ENCODE measurements at places on chromosomes 4 and X.
A peak's percentile ranks its signal among the peaks of the same experiment; 100 is the strongest.

DNA sequence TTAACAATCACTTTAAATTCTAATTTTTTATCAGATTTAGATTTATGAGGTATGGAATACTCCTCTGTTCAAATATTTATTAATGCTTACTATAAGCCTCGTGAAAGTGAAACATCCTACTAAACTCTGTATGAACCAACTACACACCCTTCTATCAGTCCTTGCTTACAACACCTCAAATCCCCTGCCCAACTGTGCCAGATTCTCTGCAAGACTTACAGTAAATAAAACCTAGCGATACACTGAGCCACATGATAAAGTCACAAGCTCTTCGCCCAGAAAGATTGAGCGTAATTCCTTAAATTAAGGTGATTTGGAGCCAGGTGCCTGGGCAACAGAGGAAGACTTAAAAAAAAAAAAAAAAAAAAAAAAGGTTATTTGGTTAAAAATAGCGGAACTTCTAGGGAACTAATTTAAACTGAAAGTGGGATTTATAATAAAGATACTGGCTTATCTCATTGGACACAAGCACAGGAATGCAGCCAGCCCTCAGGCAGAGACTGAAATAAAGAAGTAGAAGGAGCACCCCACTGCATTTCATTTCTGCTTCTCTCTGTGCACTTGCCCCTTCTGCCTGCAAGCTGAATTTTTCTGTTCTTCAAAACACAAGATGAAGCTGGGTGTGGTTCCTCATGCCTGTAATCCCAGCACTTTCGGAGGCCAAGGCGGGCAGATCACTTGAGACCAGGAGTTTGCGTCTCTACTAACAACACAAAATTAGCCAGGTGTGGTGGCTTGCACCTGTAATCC lies 17.5 kb upstream of the C4orf36 start:
- DNase-seq: peak; percentile 64

- DNase-seq: no peak
Measured at GRCh38 chr4:20995610-20996009, 295.4 kb downstream of the PACRGL start.

DNA sequence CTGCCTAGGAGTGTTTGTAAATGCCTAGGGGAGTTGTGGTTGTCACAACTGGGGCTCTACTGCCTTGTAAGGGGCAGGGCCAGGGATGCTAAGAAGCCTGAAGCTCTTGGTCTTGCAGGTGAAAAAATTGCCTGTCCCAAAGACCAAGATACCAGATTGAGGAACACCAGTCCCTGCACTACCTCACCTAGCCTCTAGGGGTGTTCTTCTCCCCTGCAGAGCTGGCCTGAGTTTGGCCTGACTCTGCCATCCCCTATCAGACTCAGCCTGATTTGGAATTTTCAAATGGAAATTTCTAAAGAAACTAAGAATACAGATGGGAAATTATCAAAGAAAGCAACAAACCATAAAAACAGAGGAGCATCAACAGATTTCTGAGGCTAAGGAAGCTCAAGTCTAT lies 90.4 kb downstream of the ZC4H2 start:
- no peak for DNase-seq

DNA sequence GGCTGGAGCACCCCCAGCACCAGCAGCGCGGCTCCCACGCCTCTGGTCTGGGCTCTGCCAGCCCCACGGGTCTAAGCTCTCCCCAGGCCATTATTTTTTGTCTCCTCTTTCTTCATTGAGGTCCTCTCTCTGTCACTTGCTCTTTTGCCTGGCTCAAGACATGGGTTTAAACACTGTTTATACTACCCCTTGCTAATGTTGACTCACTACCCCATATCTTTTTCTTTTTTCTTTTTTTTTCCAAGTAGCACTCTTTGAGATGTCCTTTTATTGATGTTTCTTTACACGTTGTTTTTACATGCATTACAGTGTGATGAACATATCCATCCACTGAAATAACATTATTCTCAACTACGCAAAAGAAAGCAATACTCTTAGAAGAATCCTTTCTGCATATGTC lies 1.7 kb upstream of the ERVMER34-1 start:
- no peak for DNase-seq

DNA sequence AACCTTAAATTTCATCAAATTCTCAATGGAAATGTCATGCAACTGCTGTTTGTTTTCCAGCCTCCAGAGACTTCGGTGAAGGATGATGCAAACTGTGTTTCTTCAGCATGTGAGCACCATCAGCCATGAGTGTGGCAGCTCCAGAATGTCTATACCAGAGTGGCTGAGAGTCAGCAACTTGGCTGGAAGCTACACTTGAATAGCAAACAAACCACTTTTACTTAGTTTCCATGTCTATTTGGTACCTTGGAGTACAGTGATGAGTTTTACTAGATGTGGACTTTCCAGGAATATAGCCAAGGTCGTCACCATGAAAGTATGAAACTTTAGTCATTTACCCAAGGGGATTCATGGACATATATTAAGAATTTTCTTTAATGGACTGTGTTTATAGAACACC lies 4.3 kb upstream of the IL21 start:
- DNase-seq: no peak

DNA sequence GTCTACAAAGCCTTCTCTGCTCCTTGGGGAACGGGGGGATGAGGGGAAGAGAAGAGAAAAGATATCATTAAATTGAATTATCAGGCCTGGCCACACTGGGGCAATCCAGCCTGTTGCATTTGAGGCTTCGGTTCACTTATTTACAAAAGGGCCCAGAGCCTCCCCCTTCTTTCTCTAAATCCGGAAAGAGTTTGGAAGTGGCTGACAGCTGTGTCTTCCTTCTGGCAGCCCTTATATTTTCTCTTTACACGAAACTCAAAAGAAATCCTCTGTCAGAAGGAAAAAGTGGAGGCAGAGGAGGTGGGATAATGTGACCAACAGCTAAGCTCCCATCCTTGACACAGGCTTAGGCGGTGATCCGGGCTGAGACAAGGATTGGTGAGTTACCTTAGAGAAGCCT lies 158.3 kb upstream of the TAPT1 start:
- DNase-seq: no peak

DNA sequence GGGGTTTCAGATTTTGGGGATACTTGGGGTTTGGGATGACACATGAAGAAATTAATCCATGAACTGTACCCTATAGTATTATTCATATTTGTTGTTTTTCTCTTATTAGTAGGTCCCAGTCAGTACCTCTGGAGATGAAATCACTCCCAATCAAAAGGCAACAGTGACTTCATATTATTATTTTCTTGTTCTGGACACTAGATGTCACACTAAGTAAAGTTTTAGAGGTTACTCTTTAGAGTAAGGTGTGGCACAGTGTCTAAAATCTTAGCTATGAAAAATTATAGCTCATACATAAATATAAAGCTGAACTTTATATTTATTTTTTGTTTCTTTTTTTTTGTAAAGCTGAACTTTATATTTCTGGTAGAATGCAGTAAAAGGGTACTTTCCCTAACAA lies 35.1 kb downstream of the FAM114A1 start:
- no peak for DNase-seq

GRCh38 chr4:40262077-40262528 lies 65.3 kb downstream of the RHOH start:
- no peak for DNase-seq

DNA sequence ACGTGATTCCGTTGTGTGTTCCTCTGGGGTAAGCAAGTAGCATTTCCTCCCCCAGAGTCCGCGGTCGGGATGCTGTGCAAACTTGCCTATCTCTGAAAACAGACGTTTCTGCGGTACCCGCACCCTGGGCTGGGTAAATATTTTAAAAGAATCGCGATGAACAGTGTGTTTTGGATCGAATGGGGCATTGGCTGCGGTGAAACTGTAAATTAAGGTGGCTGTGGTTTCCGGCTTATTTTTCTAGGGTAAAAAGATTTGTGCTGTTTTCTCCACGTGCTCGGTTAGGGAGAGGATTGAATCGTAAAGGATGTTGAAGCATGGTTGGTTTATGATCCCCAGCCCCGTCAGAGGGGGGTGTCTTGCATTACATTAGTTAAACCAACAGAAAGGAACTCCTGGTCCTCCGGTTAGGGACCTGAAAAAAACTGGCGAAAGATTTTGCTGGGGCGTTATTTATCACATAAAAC lies 1.2 kb downstream of the HHIP start:
- peak; percentile 12 for DNase-seq

DNA sequence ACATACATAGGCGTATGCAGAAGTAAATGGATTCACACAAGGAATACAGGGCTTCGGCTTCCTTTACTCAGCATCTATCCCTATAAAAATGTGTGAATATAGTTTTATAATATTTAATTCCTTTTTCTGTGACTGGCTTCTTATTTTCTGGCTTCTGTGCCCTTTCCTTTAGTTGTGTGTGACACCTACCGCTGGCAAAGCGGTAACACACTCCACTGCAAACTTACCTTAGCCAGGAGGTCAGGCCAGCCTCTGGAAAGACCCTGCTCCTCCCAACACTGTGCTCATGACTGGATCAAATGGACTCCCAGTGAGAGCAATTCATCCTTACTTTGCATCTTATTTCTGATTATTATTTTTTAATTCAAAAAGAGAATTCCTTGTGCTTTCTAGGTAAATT lies 244.2 kb downstream of the ANK2 start:
- no peak for DNase-seq

DNA sequence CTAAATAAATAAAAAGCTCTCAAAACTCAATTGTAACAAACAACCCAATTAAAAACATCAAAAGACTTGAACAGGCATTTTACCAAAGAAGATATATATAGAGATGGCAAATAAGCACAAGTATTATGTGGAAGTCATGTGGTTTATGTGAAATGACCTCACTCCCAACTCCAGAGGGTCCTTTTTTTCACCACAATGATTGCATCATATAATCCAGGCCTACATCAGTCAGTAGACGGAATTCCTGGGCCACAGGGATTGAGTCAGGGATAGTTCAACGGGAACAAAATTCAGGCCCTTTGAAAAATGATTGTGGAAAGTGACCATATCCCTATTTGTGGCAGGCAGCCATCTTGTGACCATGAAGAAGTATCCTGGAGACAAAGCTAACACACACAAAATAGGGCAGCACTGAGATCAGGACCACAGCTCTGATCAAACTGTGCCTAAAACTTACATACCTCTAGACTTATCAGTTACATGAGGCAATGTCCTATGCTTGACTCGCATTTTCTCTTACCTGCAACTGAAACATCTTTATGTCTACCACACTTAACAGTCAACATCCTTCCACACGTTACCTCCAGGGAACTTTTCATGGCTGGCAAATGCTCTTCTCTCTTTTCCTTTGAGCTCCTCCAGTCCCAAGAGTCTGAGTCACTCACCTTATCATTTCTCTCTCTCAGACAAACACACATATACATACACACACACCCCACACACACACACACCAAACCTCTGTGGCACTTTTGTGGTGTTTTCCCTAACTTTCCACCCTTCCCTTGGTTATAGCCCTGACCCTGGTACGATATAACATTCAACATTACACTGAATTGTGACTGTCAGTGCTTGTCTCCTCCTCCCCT lies 113.5 kb downstream of the PHF8 start:
- peak; percentile 92 for DNase-seq

GRCh38 chrX:19578956-19579355 lies 63.6 kb upstream of the MAP3K15 start:
- DNase-seq: no peak

DNA sequence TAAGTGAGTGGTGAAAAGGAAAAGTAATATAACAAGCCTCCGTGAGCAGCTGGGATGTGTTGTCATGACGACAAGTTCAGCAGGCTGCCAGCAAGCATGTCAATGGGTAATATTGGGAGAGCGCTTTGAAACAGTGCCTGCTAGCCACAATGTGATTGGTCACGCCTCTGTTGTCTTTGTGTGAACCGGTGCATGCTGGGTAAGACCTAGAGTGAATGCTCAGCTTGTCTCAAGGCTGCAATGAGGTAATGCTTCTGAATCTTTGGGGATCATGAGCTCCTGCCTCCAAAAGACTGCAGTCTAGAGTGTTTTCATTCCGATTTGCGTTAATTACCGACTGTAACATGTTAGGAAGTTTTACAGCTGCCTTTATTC lies 54.9 kb downstream of the STOX2 start:
- no peak for DNase-seq

DNA sequence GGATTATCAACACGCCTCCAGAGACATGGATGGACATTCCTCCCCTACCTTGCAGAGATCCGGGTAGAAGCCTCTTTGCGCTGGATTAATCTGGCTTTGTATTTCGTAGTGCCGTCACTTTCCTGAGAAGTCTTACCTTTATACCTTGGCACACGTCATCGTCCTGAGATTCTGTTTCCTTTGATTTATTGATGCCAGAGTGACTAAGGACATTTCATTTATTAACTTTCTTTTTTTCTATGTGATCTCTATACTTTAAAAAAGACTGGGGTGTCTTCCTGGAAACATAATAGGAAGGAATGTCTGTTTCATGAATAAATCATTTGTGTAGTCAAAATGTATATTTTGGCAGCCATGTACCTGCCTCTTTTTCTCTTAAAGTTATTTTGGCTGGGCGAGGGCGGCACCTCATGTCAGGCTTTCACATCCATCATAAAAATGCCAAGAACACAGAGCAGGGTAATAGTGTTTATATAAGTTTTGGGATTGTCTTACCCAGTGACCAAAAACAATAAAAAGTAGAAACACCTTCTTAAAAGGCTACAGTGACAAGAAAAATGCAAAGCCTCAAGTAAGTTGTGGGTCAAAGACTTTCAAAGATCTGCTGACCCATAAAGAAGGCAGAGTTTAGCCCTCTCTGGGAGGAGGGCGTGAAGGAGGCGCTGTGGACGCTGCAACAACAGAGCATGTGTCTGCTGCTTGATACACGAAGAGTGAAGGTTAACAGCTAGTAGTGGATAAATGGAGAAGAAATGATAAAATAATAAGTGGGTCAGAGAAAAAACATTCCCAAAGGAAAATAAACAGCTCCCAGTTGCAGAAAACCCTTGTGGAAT lies 124.4 kb downstream of the SHROOM3 start:
- DNase-seq: no peak

DNA sequence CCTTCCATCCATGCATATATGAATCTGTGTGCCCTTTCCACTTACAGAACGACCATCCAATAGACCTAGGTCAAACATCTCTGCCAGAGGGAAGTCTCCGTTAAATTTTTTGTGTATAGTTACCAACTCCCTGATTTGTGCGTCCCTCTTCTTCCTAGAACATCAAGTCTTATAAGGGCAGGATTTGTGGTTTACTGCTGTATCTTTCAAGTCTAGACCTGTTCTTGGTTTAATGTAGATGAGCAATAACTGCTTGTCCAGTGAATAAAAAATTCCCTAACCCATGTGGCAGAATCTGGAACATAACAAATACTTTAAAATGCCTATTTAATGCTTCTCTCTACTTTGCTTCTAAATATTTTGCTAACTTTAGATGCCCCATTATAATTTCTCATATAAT lies 988.8 kb downstream of the RAPGEF2 start:
- DNase-seq: no peak

- peak; percentile 41 for DNase-seq
Measured at GRCh38 chrX:150575419-150575814, 7.0 kb downstream of the MTM1 start.
